ENCODE measurements at places on chromosomes 4 and X.

- no peak for DNase-seq
Measured at GRCh38 chr4:169201222-169202144, 69.3 kb downstream of the SH3RF1 start.

- no peak for DNase-seq
Measured at GRCh38 chrX:8504451-8504850, 39.8 kb downstream of the VCX3B start.

- no peak for DNase-seq
Measured at GRCh38 chr4:137640156-137640837, 108.0 kb upstream of the PCDH18 start.

DNA sequence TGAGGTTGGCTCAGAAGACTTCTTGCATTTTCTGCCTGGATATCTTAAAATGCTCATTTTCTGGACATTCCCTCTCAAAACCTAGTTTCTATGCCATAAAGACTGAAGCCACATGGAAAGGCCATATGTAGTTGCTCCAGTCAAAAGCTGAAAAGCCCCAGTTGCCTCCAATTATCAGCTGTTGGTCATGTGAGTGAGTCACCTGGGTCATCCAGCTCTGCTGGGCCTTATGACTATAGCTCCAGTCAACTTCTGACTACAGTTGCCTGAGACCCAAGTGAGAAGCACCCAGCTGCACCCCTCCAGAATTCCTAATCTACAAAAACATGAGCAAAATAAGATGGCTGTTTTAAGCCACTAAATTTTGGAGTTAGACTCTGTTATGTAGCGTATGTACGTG is 41.9 kb downstream of the HELQ start:
- no peak for DNase-seq

DNA sequence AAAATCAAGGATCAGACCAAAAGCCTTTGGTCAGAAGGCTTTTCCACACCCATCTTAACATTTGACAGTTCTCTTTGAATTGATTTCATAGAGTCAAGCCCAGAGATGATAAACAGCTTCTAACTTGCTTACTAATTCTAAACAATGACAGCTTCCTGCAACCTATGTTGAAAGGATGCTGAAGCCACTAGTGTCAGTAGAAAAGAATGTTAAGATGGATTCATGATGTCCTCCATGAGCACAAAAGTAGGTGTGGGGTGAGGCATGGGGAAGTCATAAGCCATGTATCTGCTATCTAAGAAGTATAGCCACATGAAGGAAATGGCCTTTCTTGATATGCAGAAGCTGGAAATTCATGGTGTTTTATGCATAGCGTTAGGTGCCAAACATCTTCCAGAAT is 269.3 kb downstream of the DHX15 start:
- DNase-seq, result no peak

- no peak for DNase-seq
Measured at GRCh38 chrX:154354013-154354412, 20.4 kb downstream of the FLNA start.

DNA sequence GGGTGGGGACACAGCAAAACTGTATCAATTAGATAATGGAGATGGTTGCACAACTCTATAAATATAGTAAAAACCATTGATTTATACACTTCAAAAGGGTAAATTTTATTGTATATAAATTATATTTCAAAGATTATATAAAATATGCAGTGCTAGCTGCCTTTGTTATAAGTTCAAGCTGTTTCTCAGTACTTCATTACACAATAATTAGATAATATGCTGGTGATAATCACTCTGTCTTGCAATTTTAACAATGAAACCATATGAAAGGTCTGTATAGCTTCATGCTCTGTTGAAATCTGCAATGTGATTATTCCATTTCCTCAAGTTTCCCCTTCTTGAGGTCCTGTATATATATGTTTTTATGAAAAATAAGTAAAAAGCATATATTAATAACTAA is 73.4 kb upstream of the PLS3 start:
- no peak for DNase-seq

GRCh38 chrX:103344606-103345005 is 11.7 kb upstream of the TCEAL9 start:
- DNase-seq, result no peak

- no peak for DNase-seq
Measured at GRCh38 chr4:15413010-15413622, 14.7 kb upstream of the C1QTNF7 start.

DNA sequence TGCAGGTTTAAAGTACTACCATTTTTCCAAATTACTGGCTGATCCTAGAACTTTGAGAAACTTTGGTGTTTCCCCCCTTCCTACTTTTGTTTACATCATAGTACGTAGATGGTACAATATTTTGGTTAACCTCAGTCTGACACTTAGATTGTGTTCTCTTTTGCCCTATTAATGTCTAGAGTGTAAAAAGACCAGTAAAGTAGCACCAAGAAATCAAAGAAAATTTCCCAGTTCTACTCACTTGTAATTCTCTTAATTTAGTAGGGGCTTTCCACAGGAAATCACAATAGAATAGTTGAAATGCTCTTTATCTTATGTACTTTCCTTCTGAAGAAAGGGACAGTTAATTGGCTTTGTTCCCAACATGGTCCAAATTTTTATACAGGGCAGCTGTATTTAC is 51.6 kb downstream of the NFKB1 start:
- no peak for DNase-seq

DNA sequence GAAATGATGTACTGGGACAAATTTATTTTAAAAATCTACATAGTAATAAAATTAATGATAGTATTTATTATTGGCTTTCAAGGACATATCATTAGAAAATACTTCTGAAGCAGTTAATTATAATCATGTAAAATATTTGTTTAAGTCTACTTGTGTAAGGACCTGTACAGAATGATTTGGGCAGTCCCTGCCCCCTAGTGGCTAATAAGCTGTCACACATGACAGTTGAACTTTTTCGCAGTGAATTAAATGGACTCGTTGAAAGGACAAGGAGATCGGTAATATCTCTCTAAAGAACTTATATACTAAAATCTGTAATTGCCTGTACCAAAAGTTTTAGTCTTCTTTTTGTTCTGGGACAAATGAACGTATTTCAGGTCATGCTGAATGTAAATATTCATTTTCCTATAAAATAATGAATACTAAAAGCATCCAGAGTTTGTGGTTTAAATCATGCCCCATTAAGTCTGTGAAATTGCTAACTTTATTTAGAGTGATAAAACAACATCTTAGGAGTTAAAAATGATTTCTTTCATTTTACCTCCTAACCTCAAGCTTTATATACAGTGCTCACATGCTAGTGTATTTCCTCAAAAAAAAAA is 13.6 kb downstream of the EXOC1 start:
- DNase-seq, result peak; percentile 50

DNA sequence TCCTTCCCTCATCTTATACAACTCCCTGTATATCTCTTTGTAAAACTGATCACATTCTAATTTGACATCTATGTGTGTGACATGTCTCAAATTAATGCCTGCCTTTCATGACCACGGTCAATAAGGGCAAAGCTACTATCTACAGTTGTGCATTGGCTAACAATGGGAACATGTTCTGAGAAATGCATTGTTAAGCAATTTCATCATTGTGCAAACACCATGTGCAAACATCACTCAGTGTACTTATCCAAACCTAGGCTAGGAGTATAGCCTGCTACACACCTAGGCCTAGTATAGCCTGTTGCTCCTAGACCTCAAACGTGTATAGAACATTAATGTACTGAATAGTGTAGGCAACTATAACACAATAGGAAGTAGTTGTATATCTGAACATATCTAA is 95.0 kb downstream of the BANK1 start:
- no peak for DNase-seq
